ENCODE measurements at places on chromosomes 6 and 20. TPM values are rescaled to one million over a fixed set of nuclear protein-coding genes. Genes with fewer than 3 reads are reported as not detected.

Gene AVP
- not detected for total RNA-seq

Gene FAM184A
- 3.1 TPM for total RNA-seq

- DNase-seq = no peak
Measured at GRCh38 chr6:158311626-158312025, 639 bp upstream of the TULP4 start.

Gene GCNT2
- total RNA-seq = 132 TPM

Gene ADAM33
- total RNA-seq = 96.9 TPM

Gene NKX2-2
- total RNA-seq = 0.18 TPM

DNA sequence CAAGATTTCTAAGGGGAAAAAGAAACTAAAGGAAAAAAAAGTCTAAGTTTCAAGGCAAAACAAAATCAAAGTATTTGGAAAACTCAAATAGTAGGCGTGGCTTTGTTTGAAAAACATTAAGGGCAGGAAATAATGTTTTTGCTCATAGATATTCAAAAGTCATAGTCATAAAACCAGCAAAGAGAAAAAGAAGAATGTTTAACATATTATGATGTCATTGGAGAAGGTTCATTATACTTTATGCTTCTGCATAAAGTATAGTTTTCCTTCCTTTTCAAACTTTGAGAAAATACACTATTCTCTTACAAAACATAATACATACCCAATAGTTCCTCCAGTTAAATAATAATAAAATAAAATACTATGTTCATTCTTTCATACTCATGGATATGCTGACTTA, 13.7 kb downstream of the USP49 start:
- no peak for DNase-seq

DNA sequence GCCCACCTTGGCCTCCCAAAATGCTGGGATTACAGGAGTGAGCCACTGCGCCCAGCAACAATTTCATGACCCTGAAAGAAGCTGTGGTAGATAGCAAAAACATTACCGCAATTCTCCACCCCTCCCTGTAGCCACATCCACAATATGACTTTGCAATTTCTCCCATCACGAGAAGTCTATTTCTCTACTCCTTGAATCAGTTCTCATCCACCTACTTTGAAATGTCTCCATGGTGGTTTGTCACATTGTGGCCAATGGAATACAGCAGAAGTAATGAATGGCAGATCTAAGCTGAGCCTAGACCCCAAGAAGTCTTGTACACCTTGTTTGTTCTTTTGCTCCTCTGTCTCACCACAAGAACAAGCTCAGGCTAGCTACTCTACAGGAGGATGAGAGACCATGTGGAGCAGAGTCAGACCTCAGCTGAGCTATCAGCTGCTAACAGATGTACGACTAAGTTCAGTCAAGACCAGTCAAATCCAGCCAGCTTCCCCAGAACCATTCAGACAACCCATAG, 6.3 kb downstream of the OXT start:
- DNase-seq = no peak

GRCh38 chr20:38673261-38673660, 51.0 kb upstream of the SLC32A1 start:
- no peak for DNase-seq

- peak; percentile 84 for DNase-seq
Measured at GRCh38 chr20:24357177-24357576, 112.3 kb upstream of the SYNDIG1 start.

DNA sequence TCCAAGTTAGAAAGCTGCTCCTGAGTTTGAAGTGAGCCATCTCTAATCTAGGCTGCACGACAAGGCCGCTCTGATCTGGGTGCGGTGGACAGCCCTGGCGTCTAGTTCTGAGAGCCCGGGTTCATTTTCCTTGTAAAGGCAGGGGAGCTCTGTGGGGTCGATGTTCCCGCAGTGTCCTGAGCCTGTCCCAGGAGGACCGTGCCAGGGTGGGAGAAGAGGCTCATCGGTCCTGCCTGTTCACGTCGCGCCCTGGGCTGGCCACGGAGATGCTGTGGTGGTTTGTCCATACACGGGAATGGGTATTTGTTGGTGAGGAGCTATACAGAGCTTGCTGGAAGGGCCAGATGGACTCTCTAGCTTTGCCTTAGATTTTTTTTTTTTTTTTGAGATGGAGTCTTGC, 27.0 kb downstream of the PSMG4 start:
- DNase-seq = no peak

GRCh38 chr6:158066136-158066781, 84.6 kb downstream of the SYNJ2 start:
- DNase-seq = no peak

Gene PDYN
- not detected for total RNA-seq

DNA sequence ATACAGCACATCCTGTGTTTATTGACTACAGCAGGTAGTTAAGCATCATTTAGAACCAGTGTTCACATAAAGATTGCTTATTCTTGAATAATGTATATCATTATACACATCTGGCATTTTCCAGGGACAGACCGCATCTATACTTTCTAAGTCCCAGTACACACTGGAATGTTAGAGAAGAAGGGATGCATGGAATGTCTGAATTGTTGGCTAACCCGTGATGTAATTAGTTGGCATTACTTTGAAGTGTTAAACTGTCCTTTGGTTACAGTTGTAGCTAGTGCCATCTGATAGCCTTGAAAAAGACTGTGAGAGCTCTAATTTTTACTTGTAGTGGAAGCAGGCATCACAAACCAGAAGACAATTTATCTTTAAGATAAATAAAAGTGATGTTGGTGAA, 29.8 kb upstream of the MCHR2 start:
- no peak for DNase-seq

- DNase-seq = no peak
Measured at GRCh38 chr6:71967436-71967835, 81.1 kb downstream of the RIMS1 start.

DNA sequence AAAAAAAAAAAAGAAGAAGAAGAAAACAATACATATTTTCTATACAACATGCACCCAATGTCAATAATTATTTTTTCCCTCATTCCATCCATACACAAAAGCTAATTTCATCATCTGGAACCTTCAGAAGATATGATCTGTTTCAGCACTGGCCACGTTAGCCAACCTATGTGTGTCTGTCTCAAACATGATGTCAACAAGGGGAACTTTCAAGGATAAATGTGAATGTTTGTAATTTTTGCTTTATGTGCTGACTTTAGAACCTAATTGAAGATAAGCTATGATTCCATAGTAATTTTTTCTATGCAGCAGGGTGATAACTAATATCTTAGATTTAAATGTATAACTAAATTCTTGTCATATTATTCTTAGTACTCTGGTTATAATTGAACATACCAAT, 37.9 kb downstream of the IPCEF1 start:
- no peak for DNase-seq

Gene MEI4
- not detected for total RNA-seq

Gene BNIP5
- 5.7 TPM for total RNA-seq
